ENCODE measurements at places on chromosomes 4 and X. TPM values are rescaled to one million over a fixed set of nuclear protein-coding genes. Genes with fewer than 3 reads are reported as not detected.

GRCh38 chr4:151532001-151532708 is 123.2 kb downstream of the FHIP1A start:
- no peak overlapping the region for H3K27ac ChIP-seq
- no peaks in the 10 kb centered on the region for H3K36me3 ChIP-seq
- H3K4me1 ChIP-seq: no peaks in the 10 kb centered on the region
- H3K4me3 ChIP-seq: no peak overlapping the region
- DNase-seq: no peak

DNA sequence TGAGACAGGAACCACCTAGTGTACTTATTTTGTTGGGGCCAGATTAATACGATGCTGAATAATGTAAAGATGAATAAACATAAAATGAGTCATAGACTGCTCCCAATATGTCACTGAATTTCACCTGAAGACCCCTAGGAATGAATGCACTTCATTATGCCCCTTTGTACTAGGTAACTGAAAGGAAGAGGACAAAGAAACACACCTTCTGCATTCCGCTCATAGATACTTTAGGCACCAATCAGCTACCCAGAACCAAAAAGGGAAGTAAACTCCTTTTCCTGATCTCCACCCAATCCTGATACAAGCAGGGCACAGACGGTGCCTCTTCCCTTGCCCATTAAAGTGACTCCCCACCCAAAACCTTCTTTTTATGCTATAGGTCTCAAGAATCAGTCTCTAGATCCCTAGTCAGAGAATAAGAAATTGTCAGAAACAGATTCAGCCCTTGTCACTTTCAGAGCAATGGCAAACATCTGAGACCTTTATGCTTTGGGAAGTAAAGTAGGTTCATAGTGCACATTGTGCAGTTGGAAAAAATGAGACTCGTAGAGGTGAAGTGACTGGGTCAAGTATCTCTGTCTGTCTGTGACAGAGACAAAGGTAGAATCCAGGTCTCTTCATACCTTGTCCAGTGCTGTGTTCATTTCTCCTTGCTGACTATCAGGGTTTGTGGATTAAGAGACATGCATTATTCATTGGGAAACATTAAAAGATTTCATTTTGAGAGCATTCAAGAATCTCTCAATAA is 2.3 kb downstream of the GPR174 start:
- H3K4me1 ChIP-seq: peaks cover 44% of the 10 kb centered on the region
- no peak for DNase-seq
- H3K4me3 ChIP-seq: peak overlapping the region; percentile 90
- peak overlapping the region; percentile 98 for H3K27ac ChIP-seq
- peaks cover 9% of the 10 kb centered on the region for H3K27me3 ChIP-seq
- no peaks in the 10 kb centered on the region for H3K36me3 ChIP-seq

- peaks cover 6% of the 10 kb centered on the region for H3K4me1 ChIP-seq
- DNase-seq: no peak
- no peaks in the 10 kb centered on the region for H3K36me3 ChIP-seq
- H3K4me3 ChIP-seq: no peak overlapping the region
- peaks cover 19% of the 10 kb centered on the region for H3K27me3 ChIP-seq
These were observed 38.6 kb upstream of the EDA2R start for GRCh38 chrX:66677430-66677829.

DNA sequence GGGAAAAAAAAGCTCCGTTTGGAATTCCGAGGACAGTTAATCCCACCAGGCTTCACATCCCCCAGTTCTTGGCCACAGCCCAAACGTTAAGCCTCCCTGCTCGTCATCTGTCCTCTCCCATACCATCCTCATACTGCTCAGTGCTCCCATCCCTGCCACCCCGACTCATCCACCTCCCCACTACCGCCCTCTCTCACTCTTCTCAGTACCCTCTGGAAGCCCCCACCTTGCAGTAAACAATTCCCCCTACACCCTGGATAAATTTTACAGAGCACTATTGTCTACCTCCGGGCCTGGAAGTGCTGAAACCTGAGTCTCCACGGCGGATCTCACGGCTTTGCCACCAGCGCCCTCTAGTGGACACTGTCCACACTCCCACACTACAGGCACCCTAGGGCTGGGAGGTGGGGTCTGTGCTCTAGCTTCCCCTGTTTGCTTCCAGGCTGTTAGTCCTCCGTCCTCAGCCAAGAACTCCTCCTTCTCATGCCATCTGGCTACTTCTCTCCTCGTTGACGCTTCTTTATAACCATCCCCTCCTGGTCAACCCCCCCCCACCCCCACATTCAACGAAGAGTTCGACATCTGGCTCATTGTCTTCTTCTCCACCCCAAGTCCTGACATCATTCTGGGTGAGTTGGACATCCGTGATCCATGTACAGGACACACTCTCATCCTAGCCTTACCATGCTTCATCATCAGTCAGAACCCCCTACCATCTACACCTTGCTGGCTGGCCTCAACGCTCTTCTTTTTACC is 54.5 kb downstream of the RTL9 start:
- peaks cover 72% of the 10 kb centered on the region for H3K27me3 ChIP-seq
- peak; percentile 69 for DNase-seq
- H3K36me3 ChIP-seq: no peaks in the 10 kb centered on the region
- H3K4me3 ChIP-seq: no peak overlapping the region
- H3K27ac ChIP-seq: no peak overlapping the region

ADH1A gene
- not detected for total RNA-seq

TXK gene
- total RNA-seq: 52.3 TPM

- DNase-seq: no peak
- no peak overlapping the region for H3K27ac ChIP-seq
- peaks cover 4% of the 10 kb centered on the region for H3K4me1 ChIP-seq
These were observed 70.5 kb upstream of the ESX1 start for GRCh38 chrX:104325213-104325585.

DNA sequence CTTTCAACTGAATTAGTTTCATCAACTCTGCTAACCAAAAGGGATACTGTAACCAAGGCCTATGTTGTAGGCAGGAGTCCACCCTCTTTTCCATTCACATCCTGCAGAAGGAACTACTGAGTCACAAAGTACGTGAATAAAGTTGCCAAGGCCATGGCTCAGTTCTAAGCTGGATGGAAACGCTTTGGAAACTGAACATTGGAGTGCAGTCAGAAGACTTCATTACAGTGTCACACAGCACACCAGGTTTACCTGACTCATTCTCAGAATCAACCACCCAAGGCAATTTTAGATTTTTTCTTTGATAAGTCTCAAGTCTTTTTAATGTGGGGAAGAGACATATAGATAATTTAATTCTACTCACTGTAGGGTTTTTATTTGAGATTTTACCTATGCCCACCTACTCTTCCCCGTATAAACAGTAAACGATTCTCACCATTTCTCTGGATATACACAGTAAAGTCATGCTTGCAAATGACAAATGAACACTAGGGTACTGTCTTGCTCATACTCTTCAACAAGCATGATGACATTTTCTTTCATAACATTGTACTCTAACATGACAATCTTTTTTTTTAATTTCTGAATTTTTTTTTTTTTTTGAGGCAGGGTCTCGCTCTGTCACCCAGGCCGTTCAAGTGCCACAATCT is 58.9 kb upstream of the RBM47 start:
- peak overlapping the region; percentile 52 for H3K4me3 ChIP-seq
- peak; percentile 46 for DNase-seq
- peak overlapping the region; percentile 97 for H3K27ac ChIP-seq
- H3K4me1 ChIP-seq: peaks cover 44% of the 10 kb centered on the region
- peaks cover 6% of the 10 kb centered on the region for H3K27me3 ChIP-seq

- peaks cover 11% of the 10 kb centered on the region for H3K36me3 ChIP-seq
- no peaks in the 10 kb centered on the region for H3K27me3 ChIP-seq
- no peak overlapping the region for H3K4me3 ChIP-seq
- H3K4me1 ChIP-seq: no peaks in the 10 kb centered on the region
- DNase-seq: no peak
- no peak overlapping the region for H3K27ac ChIP-seq
These were observed 11.4 kb upstream of the TADA2B start for GRCh38 chr4:7031558-7032449.

GRCh38 chr4:104494822-104495559 is at the start of gene CXXC4:
TSS of gene CXXC4 (minus strand) at chr4:104494894. CDS start at chr4:104491802, 3,092 bp downstream.
- no peaks in the 10 kb centered on the region for H3K36me3 ChIP-seq
- DNase-seq: no peak

DNA sequence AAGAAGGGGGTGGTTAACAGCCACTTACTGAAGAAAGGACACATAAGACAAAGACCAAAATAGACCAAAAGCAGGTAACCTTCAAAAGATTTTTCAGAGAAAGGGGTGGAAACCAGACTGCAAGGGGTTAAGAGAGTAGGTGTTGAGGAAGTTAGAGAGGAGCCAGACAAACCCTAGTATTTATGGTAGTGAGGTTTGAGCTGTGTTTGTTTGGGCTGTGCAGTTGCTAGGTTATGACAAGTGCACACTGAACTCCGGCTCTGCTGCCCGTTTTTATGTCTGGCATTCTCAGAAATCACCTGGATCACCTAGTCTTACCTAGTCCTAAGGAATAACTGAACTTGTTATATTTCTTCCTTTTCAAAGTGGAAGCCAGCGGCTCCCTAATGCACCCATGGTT is 22.9 kb upstream of the G3BP2 start:
- no peaks in the 10 kb centered on the region for H3K27me3 ChIP-seq
- no peak overlapping the region for H3K4me3 ChIP-seq
- peak overlapping the region; percentile 83 for H3K27ac ChIP-seq
- DNase-seq: peak; percentile 12
- H3K36me3 ChIP-seq: peaks cover 4% of the 10 kb centered on the region

GRCh38 chr4:177131736-177132135 is 177.9 kb upstream of the NEIL3 start:
- no peak for DNase-seq
- no peak overlapping the region for H3K4me3 ChIP-seq

DNA sequence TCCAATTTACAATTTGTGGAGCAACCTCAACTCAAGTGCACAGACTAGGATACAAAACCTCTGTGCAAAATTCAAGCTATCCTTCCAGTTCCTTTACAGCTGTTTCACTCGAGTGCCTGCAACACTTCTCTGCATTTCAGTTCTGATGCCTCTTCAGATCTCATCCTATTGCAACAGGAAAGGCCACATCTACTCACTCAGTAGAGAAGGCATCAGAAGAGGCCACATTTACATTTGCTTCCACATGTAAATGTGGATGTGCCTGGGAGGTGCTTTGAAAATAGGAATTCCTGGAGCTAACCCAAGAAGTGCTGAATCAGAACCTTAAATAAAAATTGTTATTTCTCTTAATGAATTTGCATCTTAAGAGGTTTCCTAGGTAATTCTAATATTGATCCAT is 45.8 kb upstream of the SERTM2 start:
- no peaks in the 10 kb centered on the region for H3K36me3 ChIP-seq
- DNase-seq: no peak
- H3K4me1 ChIP-seq: no peaks in the 10 kb centered on the region

- H3K4me3 ChIP-seq: no peak overlapping the region
- DNase-seq: no peak
- no peak overlapping the region for H3K27ac ChIP-seq
- no peaks in the 10 kb centered on the region for H3K4me1 ChIP-seq
- H3K27me3 ChIP-seq: no peaks in the 10 kb centered on the region
- no peaks in the 10 kb centered on the region for H3K36me3 ChIP-seq
These were observed 521.2 kb downstream of the STIM2 start for GRCh38 chr4:27381815-27382214.

GRCh38 chrX:150897421-150898320 is 797 bp downstream of the CD99L2 start:
- H3K4me3 ChIP-seq: peak overlapping the region; percentile 77
- peak; percentile 41 for DNase-seq
- peaks cover 8% of the 10 kb centered on the region for H3K4me1 ChIP-seq
- no peaks in the 10 kb centered on the region for H3K36me3 ChIP-seq
- peaks cover 5% of the 10 kb centered on the region for H3K27me3 ChIP-seq

GRCh38 chr4:182575225-182575624 is 332.0 kb downstream of the TENM3 start:
- H3K4me3 ChIP-seq: no peak overlapping the region
- DNase-seq: no peak
- H3K27ac ChIP-seq: no peak overlapping the region
- peaks cover 13% of the 10 kb centered on the region for H3K27me3 ChIP-seq
- no peaks in the 10 kb centered on the region for H3K4me1 ChIP-seq
- no peaks in the 10 kb centered on the region for H3K36me3 ChIP-seq

NUDT10 gene
- 2.0 TPM for total RNA-seq

UGT2A1 gene
- not detected for total RNA-seq

DNA sequence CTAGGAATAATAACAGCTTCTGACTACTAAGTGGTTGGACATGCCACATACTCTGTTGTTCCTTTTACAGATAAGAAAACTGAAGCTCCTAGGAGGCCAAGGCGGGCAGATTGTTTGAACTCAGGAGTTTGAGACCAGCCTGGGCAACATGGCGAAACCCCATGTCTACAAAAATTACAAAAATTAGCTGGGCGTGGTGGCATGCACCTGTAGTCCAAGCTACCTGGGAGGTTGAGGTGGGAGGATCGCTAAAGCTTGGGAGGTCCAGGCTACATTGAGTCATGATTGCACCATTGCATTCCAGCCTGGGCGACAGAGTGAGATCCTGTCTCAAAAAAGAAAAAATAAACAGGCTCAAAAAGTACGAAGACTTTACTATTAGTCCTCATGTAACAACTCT is 30.6 kb upstream of the PHF8 start:
- H3K27ac ChIP-seq: no peak overlapping the region
- H3K4me1 ChIP-seq: no peaks in the 10 kb centered on the region
- H3K27me3 ChIP-seq: no peaks in the 10 kb centered on the region
- no peak overlapping the region for H3K4me3 ChIP-seq
- no peak for DNase-seq

- no peak overlapping the region for H3K4me3 ChIP-seq
- DNase-seq: no peak
- no peak overlapping the region for H3K27ac ChIP-seq
- no peaks in the 10 kb centered on the region for H3K27me3 ChIP-seq
These were observed 101.4 kb downstream of the ADAMTS3 start for GRCh38 chr4:72467633-72468032.

GRCh38 chr4:1376841-1377605 is 29.2 kb downstream of the NKX1-1 start:
- H3K4me1 ChIP-seq: no peaks in the 10 kb centered on the region
- no peaks in the 10 kb centered on the region for H3K27me3 ChIP-seq
- H3K36me3 ChIP-seq: peaks cover 4% of the 10 kb centered on the region
- no peak overlapping the region for H3K4me3 ChIP-seq
- no peak for DNase-seq

NAP1L5 gene
- total RNA-seq: 5.9 TPM

- H3K27me3 ChIP-seq: peaks cover 27% of the 10 kb centered on the region
- H3K36me3 ChIP-seq: no peaks in the 10 kb centered on the region
These were observed 1.4 kb downstream of the AMMECR1 start for GRCh38 chrX:110316351-110317060.

MOSPD2 gene
- 17.2 TPM for total RNA-seq

DNA sequence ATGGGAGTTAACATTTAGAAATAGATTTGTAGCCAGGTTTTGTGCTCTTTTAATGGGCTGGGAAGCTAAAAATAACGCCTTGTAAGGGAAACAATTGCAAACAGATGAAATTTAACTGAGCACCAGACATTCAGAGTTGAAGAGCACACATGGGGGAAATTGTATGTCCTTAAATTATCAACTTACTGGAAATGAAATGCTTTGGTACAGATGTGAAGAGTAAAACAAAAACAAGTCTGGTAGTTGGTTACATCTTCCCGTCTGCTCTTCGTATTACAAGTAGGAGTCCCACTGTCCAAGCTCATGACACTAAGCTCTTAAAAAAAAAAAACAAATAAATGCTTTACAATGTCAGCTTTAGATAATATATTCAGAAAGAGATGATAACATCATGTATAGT is 59.5 kb upstream of the RPA4 start:
- H3K36me3 ChIP-seq: no peaks in the 10 kb centered on the region
- H3K4me3 ChIP-seq: no peak overlapping the region
- H3K27ac ChIP-seq: no peak overlapping the region
- DNase-seq: no peak
- H3K4me1 ChIP-seq: no peaks in the 10 kb centered on the region

- no peak for DNase-seq
- H3K27me3 ChIP-seq: no peaks in the 10 kb centered on the region
- no peak overlapping the region for H3K27ac ChIP-seq
- no peak overlapping the region for H3K4me3 ChIP-seq
- no peaks in the 10 kb centered on the region for H3K36me3 ChIP-seq
These were observed 81.2 kb downstream of the CXXC4 start for GRCh38 chr4:104413487-104413886.
